ENCODE measurements at places on chromosomes 13 and 19. TPM values are rescaled to one million over a fixed set of nuclear protein-coding genes. Genes with fewer than 3 reads are reported as not detected.
A peak's percentile ranks its signal among the peaks of the same experiment; 100 is the strongest.

DBP gene
- total RNA-seq, result 11.1 TPM

SPRED3 gene
- 11.0 TPM for total RNA-seq

DNA sequence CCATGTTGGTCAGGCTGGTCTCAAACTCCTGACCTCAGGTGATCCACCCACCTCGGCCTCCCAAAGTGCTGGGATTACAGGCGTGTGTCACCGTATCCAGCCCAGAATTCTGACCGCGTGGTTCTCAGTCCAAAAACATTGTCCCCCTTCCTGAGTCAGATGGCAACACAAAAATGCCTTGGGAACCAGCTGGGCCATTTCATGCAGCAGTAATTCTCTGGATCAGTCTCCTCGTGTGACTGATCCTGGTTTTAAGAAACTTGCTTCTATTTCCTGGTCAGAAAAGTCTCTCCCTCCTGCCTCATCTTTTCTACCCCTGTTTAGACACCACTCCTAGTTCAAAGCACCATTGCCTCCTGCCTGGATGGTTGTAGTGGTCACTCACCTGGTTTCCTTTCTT is 60.9 kb upstream of the USP29 start:
- DNase-seq, result no peak

SYT5 gene
- not detected for total RNA-seq

GRCh38 chr13:22744688-22745452 is 435.9 kb upstream of the SGCG start:
- peak; percentile 41 for DNase-seq

- DNase-seq, result no peak
These were observed 57.3 kb downstream of the MBD3L2B start for GRCh38 chr19:6963937-6964336.

- peak; percentile 47 for DNase-seq
These were observed 120.6 kb upstream of the GPR12 start for GRCh38 chr13:26881154-26881553.

DNA sequence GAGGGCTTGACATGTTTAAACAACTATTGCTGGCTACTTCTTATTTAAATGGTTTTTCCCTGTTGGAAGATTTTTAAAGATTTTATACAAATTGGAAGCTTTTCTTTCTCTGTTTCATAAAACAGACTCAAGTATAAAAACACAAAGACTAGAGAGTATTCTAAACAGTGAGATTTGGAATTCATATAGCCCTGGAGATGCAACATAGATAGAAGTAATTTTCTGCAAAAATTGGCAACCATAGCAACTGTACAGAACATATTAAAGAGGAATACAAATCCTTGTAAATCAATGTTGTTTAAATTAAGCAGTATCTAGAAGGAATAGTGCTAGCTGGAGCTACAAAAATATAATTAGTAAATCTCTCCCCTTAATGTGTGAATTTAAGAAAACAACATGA is 2612.9 kb upstream of the PCDH20 start:
- DNase-seq, result no peak

GRCh38 chr19:5894704-5895349 is 8.8 kb downstream of the NDUFA11 start:
- no peak for DNase-seq

DNA sequence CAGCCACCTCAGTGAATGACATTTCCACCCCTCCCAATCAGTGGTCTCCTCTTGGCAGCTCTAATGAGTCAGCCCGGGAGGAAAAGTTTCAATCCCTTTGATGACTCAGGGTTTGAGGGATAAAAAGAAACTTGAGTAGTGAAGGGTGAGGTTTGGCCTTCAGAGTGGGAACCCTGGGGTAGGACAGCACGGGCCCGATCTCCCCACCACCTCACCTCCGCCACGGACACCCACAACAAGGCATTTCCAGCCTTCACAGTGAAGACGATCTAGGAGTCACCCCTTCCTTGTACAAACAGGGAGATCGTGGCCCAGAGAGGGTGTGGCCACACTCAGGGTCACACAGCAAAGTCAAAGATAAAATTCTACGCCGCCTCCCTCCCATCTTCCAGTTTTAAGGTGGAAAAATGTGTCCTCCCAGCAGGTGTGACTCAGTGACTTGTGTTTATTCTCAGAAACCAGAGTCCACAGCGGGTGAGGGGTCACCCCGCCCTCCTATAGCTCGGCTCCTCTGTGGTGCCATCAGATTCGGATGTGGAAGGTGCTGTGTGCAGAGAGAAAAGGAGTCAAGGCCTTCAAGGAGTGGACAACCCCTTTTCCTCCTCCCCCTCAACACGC is 12.3 kb downstream of the CIB3 start:
- peak; percentile 97 for DNase-seq

GRCh38 chr13:109998684-109999533 is 212.5 kb upstream of the IRS2 start:
- peak; percentile 95 for DNase-seq

IGSF23 gene
- total RNA-seq, result not detected

INSR gene
- total RNA-seq, result 0.50 TPM

DNA sequence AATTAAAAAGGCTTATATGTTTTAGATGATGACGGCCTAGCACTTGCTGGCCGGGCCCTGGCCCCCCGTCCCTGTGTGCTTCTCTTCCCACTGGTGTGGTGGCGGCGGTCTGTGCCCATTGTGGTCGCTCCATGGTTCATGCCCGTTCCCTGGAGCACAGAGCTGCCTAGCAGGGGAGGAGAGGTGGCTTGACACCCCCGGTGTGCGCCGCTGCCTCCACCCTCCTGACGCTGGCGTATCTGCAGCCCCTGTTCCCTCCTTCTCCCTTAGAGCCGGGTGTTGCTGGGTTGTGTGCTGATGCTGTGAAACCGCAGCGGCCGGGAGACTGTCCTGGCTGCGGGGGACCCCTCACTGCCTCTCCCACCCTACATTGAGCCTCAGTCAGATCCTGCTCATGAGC is 29.1 kb downstream of the DOT1L start:
- no peak for DNase-seq

SLC15A1 gene
- total RNA-seq, result not detected
